ENCODE measurements at places on chromosomes 6 and 20.

- DNase-seq, result no peak
These were observed 272.5 kb upstream of the JAG1 start for GRCh38 chr20:10946124-10946880.

DNA sequence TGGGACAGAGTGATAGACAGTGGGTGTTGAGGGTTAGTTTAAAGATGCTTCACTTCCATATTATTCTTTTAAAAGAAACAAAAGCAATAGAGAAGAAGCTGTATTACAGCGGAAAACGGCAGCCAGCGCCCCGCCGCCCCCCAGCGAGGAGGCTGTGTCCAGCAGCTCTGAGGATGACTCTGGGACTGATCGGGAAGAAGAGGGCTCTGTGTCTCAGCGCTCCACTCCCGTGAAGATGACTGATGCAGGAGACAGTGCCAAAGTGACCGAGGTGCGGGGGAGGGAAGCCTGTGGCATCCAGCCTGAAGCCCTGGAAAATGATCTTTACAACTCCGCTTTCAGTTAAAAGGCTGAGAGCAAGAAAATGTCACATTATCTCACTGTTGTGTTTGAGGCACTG lies 100.2 kb downstream of the FIG4 start:
- DNase-seq, result no peak

DNA sequence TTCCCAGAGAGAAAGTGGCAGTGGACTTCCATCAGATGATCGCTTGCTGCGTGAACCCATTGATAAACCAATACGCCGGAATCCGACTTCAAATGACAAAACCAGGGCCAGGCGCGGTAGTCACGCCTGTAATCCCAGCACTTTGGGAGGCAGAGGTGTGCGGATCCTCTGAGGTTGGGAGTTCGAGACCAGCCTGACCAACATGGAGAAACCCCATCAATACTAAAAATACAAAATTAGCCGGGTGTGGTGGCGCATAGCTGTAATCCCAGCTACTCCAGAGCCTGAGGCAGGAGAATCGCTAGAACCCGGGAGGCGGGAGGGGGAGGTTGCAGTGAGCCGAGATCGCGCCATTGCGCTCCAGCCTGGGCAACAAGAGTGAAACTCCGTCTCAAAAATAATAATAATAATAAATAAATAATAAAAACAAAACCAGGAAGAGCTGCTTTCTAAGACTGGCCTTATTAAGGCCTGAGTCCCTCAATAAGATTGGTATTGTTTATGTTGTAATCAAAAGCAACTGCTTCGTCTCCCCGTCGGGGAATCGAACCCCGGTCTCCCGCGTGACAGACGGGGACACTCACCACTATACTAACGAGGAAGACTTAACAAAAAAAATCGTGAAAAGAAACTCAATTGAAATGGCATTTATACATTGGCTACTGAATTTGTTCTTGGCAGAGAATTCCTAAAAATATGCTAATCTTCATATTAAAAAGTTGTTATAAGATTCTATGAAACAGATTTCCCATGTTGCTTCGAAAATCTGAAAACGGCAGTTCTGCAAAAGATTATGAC lies 110.2 kb upstream of the ZNF184 start:
- no peak for DNase-seq

GRCh38 chr6:64895945-64896344 lies 811.1 kb downstream of the EYS start:
- DNase-seq, result no peak
